ENCODE measurements at places on chromosomes 6 and 20.

- no peak for DNase-seq
Measured at GRCh38 chr20:32387252-32387651, 29.1 kb downstream of the ASXL1 start.

- DNase-seq: no peak
Measured at GRCh38 chr20:50559149-50559548, 49.0 kb downstream of the PTPN1 start.

- no peak for DNase-seq
Measured at GRCh38 chr6:131954775-131955107, 3.6 kb upstream of the CCN2 start.

GRCh38 chr20:60250251-60250650, 292.0 kb downstream of the CDH26 start:
- DNase-seq: no peak

DNA sequence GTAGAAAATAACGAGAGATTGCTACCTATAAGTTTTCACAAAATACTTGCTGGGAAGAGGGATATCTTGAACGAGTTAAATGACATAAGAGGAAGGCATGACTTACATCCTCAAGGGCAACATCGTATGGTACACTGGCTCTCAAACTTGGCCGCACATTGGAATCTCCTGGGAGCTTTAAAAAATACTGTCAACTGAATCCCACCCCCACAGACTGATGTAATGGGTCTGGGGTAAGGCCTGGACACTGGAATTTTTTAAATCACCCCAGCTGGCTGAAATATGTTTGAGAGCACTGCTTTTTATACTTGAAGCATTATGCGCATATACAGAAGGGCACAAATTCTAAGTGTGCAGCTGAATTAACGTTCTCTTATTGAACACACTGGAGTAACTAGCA, 8.0 kb upstream of the TSHZ2 start:
- DNase-seq: no peak

DNA sequence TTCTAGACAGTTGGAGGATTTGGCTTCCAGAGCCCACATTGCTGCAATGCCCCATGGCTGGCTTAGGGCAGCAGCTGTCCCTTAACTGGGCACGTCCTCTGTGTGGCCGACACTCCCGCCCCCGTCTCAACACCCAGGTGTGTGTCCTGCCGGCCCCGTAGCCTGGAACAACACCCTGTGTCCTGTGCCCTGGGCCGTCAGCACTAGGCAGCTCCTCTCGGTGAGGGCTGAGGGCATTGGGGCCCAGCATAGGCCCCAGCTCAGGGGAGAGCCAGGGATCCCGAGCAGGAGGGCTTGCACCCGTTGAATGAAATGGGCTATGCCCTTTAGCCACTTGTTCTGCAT, 121.0 kb downstream of the CDH4 start:
- no peak for DNase-seq

- no peak for DNase-seq
Measured at GRCh38 chr6:5367510-5367909, 106.2 kb downstream of the FARS2 start.

DNA sequence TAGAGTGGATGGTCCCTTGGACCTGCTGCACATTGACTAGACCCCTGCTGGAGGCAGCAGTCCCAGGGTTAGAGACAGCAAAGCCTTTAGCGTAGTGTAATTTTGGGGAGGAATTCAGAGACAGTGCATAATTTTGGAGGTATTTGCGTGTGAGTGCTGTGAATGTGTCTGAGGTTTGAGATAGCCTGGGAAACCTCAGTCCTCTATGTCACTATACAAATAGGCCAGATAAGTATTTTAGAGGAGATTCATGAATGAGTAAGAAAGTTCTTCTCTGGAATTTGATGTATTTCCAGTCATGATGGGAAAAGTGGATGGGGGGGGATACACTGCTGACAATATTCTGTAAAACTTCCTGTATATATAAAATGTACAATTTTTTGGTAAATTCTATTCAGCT, 25.8 kb upstream of the MTRF1L start:
- no peak for DNase-seq

DNA sequence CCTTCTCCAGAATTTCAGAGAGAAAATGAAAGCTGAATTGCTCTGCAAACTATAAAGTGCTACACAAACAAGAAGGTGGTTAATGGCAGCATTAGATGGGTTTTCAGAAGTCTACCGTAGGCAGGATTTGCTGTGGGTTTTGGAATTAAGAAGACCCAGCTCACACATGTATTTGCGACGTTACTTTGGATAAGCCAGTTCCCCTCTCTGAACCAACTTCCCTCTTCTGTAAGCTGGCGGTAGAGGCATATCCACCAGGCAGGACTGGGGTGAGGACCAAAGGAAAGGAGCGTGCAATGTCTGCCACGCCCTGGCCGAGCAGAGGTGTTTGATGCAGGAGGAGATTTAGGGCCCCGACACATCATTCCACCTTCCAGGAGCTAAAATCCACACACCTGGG, 6.9 kb downstream of the RSPO4 start:
- no peak for DNase-seq

Data from esophagus squamous epithelium (tissue), 5 donors.